ENCODE measurements at places on chromosomes 7 and 10.

DNA sequence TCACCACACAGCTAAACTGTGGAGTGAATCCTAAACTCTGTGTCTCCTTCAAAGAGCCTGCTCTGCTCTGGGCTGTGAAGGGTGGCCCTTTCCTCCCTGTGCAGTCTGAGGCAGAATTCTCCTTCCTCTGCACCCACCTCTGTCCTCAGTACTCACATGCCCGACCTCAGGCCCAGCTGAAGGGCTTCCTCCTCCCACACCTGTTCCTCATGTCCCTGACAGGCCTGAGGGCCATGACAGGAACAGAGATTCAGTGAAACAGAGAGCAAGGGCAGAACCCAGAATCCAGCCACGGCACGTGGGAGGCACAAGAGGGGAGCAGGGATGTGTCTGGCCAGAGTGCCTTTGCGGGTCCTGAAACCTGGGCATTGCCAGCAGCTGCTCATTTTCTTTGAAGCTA lies 13.9 kb downstream of the CREB3L2 start:
- DNase-seq: no peak

DNA sequence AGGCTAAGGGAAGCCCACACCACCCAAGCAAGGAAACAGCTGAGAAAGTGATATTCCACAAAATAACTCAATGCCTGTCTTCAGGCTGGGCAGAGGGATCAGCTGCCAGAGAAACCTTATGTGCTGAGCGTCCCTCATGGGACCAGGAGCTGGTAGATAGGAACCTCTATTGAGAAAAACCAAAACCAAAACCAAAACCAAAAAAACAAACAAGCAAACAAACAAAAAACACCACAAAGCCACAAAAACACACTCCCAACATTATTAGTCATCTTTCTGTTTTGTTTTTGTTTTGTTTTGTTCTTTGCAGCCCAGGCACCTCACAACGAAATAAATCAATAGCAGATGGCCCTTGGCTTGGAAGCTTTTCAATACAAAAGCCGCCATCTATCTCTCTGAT lies 760.8 kb upstream of the CELF2 start:
- DNase-seq: no peak

DNA sequence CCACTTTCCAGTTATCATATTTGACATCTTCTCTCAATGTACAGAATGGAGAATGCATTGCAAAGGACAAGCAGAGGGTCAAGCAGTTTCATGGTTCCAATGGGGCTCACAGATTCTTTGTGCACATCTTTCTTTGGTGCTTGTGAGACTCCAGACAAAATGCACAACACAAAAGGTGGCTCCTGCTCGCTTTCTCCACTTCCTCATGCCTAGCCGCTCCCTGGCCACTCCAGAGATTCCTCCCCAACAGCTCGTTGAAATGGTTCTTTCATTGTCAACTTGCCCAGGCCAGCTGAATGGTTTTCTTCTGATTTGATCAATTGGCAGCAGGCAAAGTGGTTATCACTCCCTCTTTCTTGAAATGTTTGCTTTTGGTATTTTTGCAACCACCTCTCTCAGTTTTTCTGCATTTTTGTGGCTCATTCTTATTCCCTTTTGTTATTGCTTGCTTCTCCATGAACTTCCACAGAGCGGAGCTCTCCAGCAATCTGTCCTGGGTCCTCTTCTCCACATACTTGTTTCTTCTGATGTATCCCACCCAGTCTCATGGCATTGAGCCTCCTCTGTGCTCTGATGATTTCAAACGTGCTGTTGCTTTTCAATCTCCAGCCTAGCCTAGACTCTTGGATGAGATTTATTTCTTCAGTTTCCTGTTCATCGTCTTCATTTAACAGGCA lies 507.8 kb upstream of the MKI67 start:
- DNase-seq: peak; percentile 53

GRCh38 chr7:83410989-83411591 lies 237.8 kb downstream of the SEMA3E start:
- DNase-seq: peak; percentile 75

GRCh38 chr10:947051-947450 lies 15.5 kb upstream of the LARP4B start:
- DNase-seq: no peak

- DNase-seq: peak; percentile 79
Measured at GRCh38 chr10:28769091-28769604, 91.8 kb downstream of the BAMBI start.

DNA sequence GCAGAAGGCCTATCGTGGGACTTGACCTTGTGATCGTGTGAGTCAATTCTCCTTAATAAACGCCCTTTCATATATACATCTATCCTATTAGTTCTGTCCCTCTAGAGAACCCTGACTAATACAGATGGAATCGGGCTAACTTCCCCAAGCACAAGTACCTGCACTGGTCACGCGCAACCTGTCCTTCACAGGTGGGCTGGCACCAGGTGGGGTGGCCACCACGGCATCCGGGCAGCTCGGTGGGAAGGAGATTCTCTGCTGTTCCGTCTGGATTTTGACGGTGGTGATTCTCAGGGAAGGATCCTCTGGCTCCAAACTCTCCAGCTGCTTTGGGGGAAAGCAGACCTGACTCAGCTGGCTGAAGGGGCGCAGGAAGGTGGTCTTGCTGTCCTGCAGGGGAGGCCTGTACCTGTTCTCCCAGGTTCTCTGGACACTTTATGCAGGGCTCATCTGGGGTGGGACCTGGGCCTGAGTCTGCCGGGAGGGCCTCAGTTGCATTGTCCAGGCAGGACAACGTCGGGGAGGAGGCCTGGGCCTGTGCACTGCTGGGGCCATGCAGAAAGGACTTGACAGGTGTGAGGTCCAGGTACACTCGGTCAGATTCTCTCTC lies 61.1 kb downstream of the VWA2 start:
- DNase-seq: no peak

- no peak for DNase-seq
Measured at GRCh38 chr7:8481752-8482446, 48.5 kb downstream of the NXPH1 start.

DNA sequence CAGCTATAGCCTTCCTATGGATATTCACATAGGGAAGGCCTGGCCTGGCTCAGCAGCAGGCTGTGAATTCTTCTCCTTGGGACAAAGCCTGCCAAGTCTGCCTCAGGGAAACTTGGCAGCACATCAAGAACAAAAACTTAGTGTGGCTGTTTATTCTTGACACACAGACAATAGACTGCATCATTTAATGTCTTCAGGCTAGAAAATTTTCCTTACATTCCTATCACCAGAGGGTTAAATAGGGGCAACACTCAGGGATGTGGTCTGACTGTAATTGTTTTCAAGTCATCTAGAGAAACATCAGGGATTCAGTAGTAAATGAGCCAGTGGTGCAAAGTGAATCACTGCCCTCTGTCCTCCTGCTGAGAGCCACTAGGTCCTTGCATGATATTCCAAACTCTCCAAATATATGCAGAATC lies 137.3 kb downstream of the SEMA3C start:
- peak; percentile 94 for DNase-seq

- DNase-seq: no peak
Measured at GRCh38 chr10:85602306-85602705, 764.3 kb downstream of the GRID1 start.

- DNase-seq: peak; percentile 53
Measured at GRCh38 chr7:76356823-76357222, 2.0 kb downstream of the YWHAG start.

GRCh38 chr7:107918948-107919347 lies 28.0 kb downstream of the DLD start:
- DNase-seq: no peak

DNA sequence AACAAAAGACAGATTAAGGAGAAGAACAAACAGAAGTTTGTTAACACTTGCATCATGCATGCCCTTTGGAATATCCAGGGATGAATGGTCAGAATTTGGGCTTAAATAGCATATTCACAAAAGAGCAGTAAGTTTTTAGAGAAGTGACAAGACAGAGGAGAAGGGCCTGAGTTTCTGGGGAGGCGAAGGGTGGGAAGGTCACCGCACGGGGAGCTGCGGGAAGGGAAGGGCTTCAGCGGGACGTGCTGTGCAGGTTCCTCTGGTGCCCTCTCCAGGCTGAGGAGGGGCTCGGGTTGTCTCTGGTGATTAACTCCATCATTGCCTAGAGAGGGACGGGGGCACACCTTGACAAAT lies 10.4 kb upstream of the ZNF22 start:
- DNase-seq: no peak

DNA sequence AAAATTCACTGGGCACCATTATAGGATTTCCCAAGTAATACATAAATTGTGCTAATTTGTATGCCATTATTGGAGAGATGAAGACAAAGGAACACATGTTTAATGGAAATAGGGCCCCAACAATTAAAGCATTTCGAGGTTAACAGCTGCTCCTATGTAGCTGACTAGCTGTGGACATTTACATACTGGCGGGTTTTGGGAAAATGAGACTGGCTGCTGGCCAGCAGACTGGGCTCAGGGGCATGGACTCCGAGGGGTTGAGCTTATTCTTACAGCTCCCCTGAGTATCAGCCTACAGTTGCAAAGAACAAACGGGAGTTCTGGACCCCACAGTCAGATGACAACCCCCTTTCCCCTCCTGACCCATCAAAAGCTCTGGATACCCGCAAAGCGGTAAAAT lies 91.9 kb upstream of the MYO3A start:
- peak; percentile 2 for DNase-seq

DNA sequence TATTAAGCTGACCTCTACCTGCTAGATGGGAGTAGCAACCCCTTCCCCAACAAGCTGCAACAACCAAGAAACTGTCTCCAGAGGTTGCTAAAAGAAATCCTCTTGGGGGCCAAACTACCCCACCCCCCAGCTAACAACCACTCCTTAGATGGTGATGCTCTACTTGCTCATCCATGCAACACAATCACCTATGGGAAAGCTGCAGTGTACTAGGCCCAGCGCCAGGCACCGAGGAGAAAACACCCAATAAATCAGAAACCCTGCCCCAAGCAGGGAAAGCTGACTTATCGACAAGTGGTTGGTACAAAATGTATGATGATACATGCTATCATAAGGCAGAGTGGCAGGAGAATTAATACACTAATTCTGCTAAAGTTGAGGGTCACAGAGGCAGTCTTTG lies 17.3 kb downstream of the SLC25A13 start:
- no peak for DNase-seq

DNA sequence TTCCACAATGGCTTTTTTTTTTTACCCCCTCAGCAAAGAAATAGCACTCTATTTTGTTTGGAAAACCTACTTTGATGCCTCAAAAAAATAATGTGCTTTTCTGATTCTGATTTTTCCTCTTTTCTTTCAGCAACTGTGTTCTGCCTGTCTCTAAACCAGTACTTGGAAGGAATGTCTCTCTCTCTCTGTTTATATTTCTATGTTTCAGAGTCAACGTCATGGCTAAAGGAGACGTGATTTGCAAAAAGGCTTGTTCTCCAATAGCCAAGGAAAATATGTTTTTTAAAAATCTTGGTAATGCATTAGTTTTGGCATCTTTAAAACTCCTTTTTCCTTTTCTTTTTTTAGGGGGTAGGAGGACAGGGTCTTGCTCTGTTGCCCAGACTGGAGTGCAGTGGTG lies 56.0 kb upstream of the SDK1 start:
- DNase-seq: no peak

GRCh38 chr10:53909791-53910190 lies 891.2 kb downstream of the PCDH15 start:
- no peak for DNase-seq

DNA sequence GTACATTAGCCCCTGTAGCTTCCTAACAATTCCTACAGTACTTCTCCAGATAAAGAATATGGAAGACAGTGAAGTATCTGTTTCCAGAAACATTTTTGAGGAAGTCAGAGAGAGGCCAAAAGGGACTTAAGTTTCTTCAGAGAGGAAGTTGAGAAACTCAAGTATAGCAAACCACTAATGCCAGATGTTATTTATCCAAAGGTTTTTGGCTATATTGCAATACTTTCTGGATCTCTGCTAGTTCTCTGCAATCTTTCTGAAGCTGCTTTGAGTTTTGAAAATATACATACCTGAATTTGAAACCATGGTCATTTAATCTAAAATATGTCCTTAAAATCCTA lies 64.7 kb downstream of the BICC1 start:
- DNase-seq: peak; percentile 94

GRCh38 chr10:43879742-43880141 lies 231.1 kb upstream of the ZNF32 start:
- no peak for DNase-seq

GRCh38 chr7:29190349-29191045 lies 4.1 kb upstream of the CHN2 start:
- DNase-seq: peak; percentile 10

DNA sequence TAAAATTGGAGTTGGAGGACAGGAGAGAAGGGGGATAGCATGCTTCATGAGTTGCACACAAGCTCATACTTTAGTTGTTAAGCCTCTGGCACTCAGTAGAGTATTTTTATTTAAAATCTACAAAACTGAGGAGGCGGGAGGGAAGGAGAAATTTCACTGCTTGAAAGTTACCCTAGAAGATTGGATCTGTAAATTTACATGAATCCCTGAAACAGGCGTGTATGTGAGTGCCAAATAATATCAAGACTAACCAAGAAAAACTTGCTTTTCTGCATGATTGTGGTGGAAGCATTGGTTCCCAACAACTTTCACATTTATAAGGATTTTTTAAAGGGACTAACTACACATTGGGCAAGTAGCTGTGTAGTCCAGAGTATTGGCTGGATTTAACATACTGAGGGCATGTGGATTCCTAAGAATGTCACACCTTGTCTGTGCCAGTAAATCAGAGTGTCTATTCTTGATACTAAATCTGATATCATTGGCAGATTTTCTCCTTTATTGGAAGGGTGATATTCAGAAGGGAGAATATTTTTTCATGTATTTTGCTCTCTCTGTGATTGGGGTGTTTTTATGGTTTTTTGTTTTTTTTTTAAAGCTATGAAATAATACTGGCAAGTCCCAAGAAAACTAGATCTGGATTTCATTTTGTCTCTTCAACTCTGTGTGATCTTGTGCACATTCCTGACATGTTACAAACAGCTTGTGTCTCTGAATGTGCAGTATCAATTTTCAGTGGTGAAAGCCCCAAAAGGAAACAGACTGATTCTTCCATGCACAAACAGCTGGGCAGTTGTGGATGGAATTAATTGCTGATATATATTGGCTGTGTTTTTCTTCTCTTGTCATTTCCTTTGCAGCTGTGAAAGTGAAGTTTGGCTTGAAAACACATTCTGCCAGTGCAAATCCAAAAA lies 67.2 kb downstream of the ADD3 start:
- peak; percentile 81 for DNase-seq

DNA sequence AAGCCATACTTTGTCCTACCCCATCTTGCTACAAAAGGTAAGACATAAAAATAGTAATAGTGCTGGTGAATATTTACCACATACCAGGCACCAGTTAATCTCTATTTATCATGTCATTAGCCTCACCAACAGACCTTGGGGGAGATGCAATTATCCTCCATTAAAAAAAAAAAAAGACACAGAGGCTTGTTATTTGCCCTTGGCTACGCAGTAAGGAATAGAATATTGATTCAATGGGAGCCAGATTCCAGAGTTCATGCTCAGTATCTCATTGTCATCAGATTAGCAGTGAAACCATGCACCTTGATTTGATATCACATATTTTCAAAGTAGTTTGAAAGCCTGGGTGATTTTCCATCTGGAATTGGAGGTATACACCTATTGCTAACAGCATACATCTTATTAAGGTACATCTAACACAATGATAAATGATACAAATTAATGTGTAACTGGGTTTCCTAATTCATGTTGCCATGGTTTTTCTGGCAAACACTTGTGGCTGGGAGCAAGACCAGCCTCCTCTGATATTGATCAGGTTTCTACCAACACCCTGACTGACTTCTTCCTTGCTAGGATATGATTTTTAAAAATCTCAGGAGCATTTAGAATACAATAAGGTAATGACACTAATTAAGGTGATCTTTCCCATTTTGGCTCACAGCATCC lies 67.1 kb upstream of the PRR15 start:
- DNase-seq: no peak

- no peak for DNase-seq
Measured at GRCh38 chr10:65566906-65567305, 1358.9 kb upstream of the LRRTM3 start.

- DNase-seq: no peak
Measured at GRCh38 chr7:90764848-90765570, 168.9 kb downstream of the CDK14 start.

Measured in lung (tissue), 17 donors.